Activated naive CD4-positive, alpha-beta T cell treated with anti-CD3 and anti-CD28 coated beads for 36 hours (primary cell): ENCODE measurements at places on chromosomes 1 and 21. TPM values are rescaled to one million over a fixed set of nuclear protein-coding genes. Genes with fewer than 3 reads are reported as not detected.

GRCh38 chr1:36269408-36269838, 36.7 kb upstream of the SH3D21 start:
- no peak for DNase-seq
- H3K27ac ChIP-seq, result peak overlapping the region; percentile 39
- H3K4me1 ChIP-seq, result peaks cover 16% of the 10 kb centered on the region
- no peaks in the 10 kb centered on the region for H3K27me3 ChIP-seq

The ZNF683 gene
- total RNA-seq, result not detected

- H3K27ac ChIP-seq, result no peak overlapping the region
- no peaks in the 10 kb centered on the region for H3K4me1 ChIP-seq
- no peak for DNase-seq
Measured at GRCh38 chr1:222233444-222234158, 314.3 kb downstream of the HHIPL2 start.

DNA sequence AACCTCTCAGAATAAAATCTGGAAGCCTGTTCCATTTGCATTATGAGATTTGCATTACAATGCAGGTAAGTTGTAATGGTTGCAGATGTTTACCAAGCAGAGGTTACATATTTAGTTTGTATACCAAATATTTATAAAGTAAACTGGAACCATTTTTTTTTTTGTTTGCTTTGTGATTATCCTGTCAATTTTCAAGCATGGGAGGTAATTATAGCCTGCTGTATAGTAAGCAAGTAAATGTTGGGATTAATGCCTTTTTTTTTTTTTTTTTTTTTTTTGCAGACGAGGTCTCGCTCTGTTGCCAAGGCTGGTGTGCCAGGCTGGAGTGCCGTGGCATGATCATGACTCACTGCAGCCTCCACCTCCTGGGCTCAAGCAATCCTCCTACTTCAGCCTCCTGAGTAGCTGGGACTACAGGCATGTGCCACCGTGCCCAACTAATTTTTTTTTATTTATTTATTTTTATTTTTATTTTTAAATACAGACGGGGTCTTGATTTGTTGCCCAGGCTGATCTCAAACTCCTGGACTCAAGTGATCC, 21.0 kb downstream of the NFYC start:
- H3K27ac ChIP-seq, result no peak overlapping the region
- H3K4me1 ChIP-seq, result peaks cover 60% of the 10 kb centered on the region
- no peaks in the 10 kb centered on the region for H3K27me3 ChIP-seq
- H3K4me3 ChIP-seq, result no peak overlapping the region
- H3K36me3 ChIP-seq, result peaks cover 11% of the 10 kb centered on the region
- DNase-seq, result no peak

The LMO4 gene
- total RNA-seq, result 19.5 TPM

DNA sequence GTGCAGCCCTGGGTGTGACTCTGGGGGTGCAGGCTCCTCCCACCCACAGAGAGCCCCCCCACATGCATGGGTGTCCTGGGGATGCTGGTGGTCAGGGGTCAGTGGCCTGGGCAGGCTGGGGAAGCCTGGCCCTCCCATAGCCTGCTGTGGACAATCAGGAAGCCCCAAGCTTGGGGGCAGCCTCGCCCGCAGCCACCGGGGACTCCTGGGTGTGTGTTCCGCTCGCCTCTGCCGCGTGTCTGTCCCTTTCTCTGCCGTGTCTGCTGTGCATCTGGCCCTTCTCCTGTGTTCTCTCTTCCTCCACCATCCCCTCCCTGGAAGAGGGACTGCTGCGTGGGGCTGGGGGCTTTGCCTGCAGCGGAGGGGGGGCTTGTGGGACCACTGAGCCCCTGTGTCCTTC, 22.9 kb downstream of the AGRN start:
- peaks cover 14% of the 10 kb centered on the region for H3K27me3 ChIP-seq
- H3K4me3 ChIP-seq, result no peak overlapping the region
- peaks cover 19% of the 10 kb centered on the region for H3K4me1 ChIP-seq
- DNase-seq, result no peak
- no peak overlapping the region for H3K27ac ChIP-seq

GRCh38 chr1:205593967-205594366, 37.8 kb downstream of the ELK4 start:
- peak overlapping the region; percentile 82 for H3K27ac ChIP-seq
- H3K27me3 ChIP-seq, result no peaks in the 10 kb centered on the region
- peak overlapping the region; percentile 30 for H3K4me3 ChIP-seq
- DNase-seq, result no peak
- H3K4me1 ChIP-seq, result peaks cover 48% of the 10 kb centered on the region

The GBP5 gene
- 84.3 TPM for total RNA-seq

The MPL gene
- not detected for total RNA-seq

DNA sequence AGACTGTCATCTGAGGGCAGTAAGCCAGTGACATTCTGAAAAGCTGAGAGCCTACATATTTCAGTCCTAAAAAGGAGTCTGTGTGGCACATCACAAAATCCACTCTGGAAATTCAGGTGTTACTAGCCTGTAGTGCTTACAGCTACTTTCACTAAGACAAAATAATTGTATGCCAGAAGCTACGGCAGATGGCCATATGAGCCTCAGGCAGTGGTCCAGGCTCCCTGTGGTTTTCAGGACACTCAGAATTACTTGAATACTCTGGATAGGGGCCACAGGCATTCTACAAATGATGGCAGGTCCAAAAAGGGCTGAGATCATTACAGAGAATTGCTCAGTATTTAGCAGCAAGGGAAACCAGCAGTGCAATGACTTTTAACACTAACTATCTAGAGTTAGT, 527.1 kb downstream of the MRPL39 start:
- no peaks in the 10 kb centered on the region for H3K27me3 ChIP-seq
- DNase-seq, result no peak
- H3K27ac ChIP-seq, result no peak overlapping the region
- no peak overlapping the region for H3K4me3 ChIP-seq

The KLF17 gene
- not detected for total RNA-seq

The TMEM82 gene
- total RNA-seq, result not detected

DNA sequence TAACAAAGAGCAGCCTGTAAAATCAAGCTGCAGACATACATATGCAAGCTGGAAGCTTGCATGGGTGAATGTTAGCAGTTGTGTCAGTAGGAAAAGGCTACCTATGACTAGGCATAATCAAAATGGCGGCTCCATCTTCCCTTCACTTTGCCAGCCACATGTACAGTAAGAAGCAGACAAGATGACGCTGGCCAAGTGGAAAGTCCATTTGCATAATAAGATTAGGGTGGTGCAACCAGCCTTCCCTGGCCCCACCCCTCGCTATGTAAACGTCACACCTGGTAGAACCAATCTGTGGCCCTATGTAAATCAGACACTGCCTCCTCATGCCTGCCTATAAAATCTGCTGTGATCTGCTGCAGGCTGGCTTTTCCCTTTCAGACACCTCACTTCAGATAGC, 171.9 kb upstream of the USP25 start:
- H3K4me1 ChIP-seq, result peaks cover 14% of the 10 kb centered on the region
- no peak for DNase-seq
- no peaks in the 10 kb centered on the region for H3K27me3 ChIP-seq
- no peaks in the 10 kb centered on the region for H3K36me3 ChIP-seq
- no peak overlapping the region for H3K4me3 ChIP-seq
- H3K27ac ChIP-seq, result no peak overlapping the region

The PTGFRN gene
- 24.0 TPM for total RNA-seq

The DRAXIN gene
- 0.26 TPM for total RNA-seq

DNA sequence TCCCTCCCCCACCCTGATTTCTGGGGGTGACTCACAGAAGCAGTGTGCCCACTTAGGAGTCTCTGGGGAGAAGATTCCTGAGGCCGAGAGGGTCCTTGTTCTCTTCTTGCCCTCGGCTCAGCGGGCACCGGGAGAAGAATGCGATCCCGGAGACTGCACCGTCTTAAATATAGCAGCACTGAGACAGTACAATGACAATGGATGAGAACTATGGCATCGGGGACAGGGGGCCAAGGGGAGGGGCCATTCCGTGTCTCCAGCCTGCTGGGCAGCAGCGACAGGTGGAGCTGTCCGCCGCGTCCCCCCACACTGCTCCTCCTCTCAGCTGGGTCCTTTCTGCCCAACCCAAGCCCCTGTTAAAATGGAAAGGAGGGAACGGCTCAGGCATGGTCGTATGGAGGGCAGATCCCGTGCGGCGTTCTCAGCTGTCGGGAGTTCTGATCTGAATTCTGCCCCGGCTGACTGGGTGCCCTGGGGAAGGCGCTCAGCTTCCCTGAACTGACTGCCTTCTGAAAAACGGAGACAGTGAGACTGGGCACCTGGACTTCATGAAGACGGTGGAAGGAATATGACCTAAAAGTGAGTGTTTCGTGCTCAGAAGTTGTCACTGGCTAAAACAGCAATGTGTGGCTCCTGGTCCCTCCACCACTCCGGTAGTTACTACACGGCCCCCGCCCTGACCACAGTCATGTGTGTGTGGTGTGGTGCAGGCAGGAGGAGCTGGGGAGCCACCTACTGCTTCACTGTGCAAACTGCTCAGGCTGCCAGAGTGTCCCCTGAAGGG, at the start of gene MYOM3:
Gene MYOM3, minus strand, starts transcription at position 140 of the 784 bp plus-strand sequence. CDS start 3,499 bp downstream, outside the sequence.
- H3K4me1 ChIP-seq, result peaks cover 5% of the 10 kb centered on the region
- H3K4me3 ChIP-seq, result no peak within 1 kb of the TSS
- H3K27me3 ChIP-seq, result peaks cover 9% of the 10 kb centered on the region
- peak; percentile 72 for DNase-seq

- DNase-seq, result no peak
- H3K4me1 ChIP-seq, result no peaks in the 10 kb centered on the region
- no peaks in the 10 kb centered on the region for H3K36me3 ChIP-seq
- H3K27ac ChIP-seq, result no peak overlapping the region
Measured at GRCh38 chr1:219713981-219714381, 101.1 kb upstream of the ZC3H11B start.

The CFAP45 gene
- total RNA-seq, result 2.1 TPM

DNA sequence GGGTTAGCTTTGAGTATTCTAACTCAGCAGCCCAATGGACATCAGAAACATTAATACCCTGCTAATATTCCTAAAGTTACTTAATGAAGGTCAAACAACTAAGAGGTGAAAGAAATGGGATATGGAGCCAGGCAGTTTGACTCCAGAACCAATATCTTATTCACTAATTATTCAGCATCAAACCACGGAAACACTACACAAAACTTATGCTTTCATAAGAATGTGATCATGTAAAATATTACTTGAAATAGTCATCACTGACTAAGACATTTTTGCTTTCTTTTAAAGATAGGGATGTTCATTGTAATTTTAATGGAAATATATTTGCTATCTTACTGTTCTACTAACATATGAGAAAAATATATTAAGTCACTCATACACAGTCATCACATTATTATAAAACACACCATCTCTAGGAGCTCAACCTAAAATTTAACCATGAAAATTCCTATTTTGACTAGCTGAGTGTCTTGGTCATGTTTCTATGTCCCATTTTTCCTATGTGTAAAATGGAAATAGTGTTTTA, 240.9 kb downstream of the KCTD3 start:
- DNase-seq, result no peak

The RXRG gene
- not detected for total RNA-seq

GRCh38 chr1:181660621-181661020, 177.3 kb downstream of the CACNA1E start:
- no peak for DNase-seq
- peaks cover 14% of the 10 kb centered on the region for H3K27me3 ChIP-seq
- H3K4me1 ChIP-seq, result no peaks in the 10 kb centered on the region
- H3K4me3 ChIP-seq, result no peak overlapping the region
- H3K27ac ChIP-seq, result no peak overlapping the region

The AVPR1B gene
- not detected for total RNA-seq

The MCOLN2 gene
- total RNA-seq, result 7.4 TPM

GRCh38 chr1:221439747-221440501, 302.0 kb downstream of the DUSP10 start:
- no peaks in the 10 kb centered on the region for H3K36me3 ChIP-seq
- H3K4me3 ChIP-seq, result no peak overlapping the region
- H3K27me3 ChIP-seq, result peaks cover 19% of the 10 kb centered on the region
- DNase-seq, result peak; percentile 76

DNA sequence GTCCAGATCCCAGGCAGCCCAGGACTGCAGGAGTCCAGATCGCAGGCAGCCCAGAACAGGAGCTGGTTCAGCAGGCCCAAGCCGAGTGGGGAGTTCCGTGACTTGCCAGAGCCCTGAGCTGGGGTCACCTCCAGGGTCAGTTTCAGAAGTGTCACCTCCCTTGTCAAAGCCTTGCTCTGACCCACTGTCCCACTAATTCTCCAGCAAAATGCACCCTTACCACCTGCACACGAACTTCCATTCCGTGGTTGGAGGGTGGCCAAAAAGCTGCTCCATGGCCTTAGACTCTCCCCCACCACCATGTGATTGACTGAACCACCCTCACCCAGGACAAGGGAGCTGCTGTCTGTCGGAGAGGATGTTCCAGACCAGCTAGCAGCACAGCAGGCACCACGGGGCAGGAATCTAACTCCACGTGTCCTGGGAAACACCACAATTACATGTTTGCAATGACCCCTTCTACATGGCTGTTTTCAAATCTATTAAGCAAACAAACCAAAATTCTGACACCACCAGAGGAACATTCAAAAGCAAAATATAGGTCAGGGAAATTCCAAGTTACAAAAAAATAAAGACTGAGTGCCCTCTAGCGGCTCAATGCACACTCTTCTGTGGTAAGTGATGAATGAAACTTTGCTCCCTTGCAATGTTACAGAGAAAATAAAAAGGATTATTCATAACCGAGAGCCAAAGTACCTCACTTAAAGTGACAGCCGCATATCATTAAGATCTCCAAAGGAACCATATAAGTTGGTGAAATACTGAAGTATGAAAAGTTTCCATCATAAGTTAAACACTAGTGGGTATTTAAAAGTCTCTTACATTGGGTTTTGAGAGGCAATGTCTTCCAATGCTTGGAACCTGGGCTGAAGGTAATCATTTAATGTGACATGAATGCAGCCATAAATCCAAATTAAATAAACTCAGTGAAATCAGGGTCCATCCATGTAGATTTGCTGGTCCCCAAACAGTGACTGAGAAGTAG, 76.3 kb downstream of the NPHP4 start:
- peaks cover 3% of the 10 kb centered on the region for H3K36me3 ChIP-seq
- no peaks in the 10 kb centered on the region for H3K27me3 ChIP-seq
- no peak overlapping the region for H3K4me3 ChIP-seq
- peak overlapping the region; percentile 37 for H3K27ac ChIP-seq
- peaks cover 8% of the 10 kb centered on the region for H3K4me1 ChIP-seq

DNA sequence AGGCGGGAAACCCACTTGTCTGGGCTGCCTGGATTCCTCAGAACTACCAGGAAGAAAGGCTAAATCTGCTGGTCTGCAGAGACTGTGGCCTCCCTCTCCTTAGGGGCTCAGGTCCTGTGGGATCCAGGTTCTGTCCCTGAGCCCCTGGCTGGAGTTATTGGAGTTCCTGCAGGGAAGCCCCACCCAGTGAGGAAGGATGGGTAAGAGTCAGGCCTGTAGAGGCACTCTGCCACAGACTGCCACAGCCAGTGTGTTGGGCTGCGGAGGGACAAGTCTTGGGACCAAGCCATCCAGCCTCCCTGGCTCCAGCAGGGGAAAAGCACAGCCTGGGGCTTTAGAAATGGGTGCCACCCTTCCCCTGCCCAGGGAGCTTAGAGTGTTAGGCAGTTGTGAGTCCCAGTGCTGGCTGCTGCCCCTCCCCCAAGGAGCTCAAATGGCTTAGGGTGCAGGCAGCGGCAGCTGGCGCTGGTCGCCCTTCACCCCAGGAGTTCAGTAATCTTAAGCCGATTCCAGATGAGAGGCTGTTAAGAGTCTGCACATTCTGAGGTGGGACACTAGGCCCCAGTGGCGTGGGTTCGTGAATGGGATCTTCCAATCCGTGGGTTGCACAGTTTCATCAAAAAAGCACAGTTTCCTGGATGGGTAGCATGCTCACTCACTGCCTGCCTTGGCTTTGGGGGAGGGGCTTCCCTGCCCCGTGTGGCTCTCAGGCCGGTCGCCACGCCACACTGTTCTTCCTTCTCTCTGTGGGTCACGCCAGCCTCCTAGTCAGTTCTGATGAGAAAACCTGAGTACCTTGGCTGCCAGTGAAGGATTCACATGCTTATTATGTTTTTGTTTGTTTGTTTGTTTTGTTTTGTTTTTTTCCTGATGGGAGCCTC, 57.6 kb upstream of the FMO3 start:
- no peaks in the 10 kb centered on the region for H3K36me3 ChIP-seq
- no peak for DNase-seq
- H3K4me1 ChIP-seq, result no peaks in the 10 kb centered on the region
- H3K4me3 ChIP-seq, result no peak overlapping the region

The RPTN gene
- total RNA-seq, result not detected
